ENCODE measurements at places on chromosomes 5 and 9.

GRCh38 chr5:59648038-59648831 is 245.3 kb downstream of the PDE4D start:
- no peaks in the 10 kb centered on the region for H3K36me3 ChIP-seq
- no peak for DNase-seq

GRCh38 chr9:122453677-122454135 is 24.0 kb downstream of the OR1J1 start:
- peaks cover 3% of the 10 kb centered on the region for H3K4me1 ChIP-seq
- no peak overlapping the region for H3K27ac ChIP-seq
- no peaks in the 10 kb centered on the region for H3K36me3 ChIP-seq
- DNase-seq, result no peak

- H3K4me3 ChIP-seq, result no peak overlapping the region
- DNase-seq, result peak; percentile 45
- no peaks in the 10 kb centered on the region for H3K36me3 ChIP-seq
- H3K4me1 ChIP-seq, result peaks cover 8% of the 10 kb centered on the region
Measured at GRCh38 chr5:96083361-96083881, 121.8 kb upstream of the ELL2 start.

DNA sequence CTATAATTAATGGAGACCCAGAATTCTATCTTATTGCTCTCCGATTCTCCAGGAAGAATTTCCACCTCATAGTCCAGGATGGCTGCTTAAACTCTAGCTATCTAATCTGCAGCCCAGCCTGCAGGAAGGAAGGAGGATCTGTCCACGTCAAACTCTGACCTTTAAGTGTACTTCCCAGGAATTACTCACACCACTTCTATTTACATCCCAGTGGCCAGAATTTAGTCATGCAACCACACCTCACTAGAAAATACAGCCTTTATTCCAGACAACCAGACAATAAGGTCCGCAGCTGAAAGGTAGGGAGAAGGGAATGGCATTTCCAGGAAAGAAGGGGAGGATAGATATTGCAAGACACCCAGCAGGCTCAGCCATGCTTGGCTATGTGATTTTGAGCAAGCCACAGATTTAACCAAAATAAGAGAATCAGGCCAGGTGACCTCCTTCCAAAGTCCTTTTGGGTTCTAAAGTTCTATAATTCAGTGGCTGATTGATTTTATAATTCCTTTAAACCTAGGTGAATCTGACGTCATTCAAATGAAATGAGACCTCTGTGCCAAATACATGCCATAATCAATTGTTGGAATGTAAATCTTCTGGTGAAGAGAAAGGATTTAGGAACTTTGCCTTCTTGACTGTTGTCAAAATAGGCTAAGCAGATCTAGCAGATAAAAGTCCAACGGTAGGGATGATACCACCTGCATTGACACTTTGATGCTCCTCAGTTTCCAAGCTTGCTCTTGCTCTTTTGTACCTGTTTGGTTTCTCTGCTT is 3.7 kb upstream of the DENND1A start:
- no peak overlapping the region for H3K27ac ChIP-seq
- H3K4me3 ChIP-seq, result no peak overlapping the region
- H3K36me3 ChIP-seq, result no peaks in the 10 kb centered on the region
- H3K4me1 ChIP-seq, result peaks cover 11% of the 10 kb centered on the region

DNA sequence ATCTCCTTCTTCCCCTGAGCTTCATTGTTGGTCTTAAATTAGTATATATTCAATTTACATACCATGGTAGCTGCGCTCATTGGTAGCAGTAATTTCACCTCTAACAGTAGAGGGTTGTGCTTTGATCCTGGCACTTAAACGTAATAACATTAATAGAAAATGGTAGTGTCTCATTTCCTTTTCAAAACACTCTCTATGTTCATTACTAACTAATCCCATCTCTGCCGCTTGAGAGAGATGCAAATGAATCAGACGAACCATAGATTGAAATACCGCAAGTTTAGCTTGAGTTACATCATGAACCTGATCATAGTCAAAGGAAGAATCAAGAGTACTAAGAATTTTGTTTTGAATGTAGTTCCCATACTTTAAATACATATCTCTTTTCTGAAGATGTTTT is 2.2 kb downstream of the THBS4 start:
- no peak for DNase-seq
- H3K27ac ChIP-seq, result peak overlapping the region; percentile 33
- peaks cover 36% of the 10 kb centered on the region for H3K27me3 ChIP-seq

- no peak overlapping the region for H3K27ac ChIP-seq
- no peaks in the 10 kb centered on the region for H3K27me3 ChIP-seq
- H3K36me3 ChIP-seq, result no peaks in the 10 kb centered on the region
- no peak overlapping the region for H3K4me3 ChIP-seq
- no peaks in the 10 kb centered on the region for H3K4me1 ChIP-seq
Measured at GRCh38 chr5:101338226-101338625, 435.1 kb upstream of the ST8SIA4 start.

DNA sequence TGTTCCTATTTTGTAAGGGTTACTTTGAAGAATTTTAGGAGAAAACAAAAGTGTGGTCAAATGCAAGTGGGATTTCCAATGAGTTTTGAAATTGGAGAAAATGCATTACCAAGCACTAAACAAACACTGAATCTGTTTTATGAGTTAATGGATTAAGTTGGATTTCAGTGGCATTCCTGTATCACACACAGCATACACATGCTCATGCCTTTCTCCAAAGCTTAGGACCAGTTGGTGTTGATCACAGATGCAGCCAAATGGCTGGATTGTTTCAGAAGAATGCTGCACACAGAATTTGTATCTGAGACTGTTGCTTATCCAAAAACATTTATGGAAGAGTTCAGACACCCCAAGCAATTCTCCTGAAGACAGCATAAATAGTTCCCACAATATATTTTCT is 611.1 kb downstream of the ACTL7B start:
- no peak overlapping the region for H3K27ac ChIP-seq
- H3K4me1 ChIP-seq, result no peaks in the 10 kb centered on the region
- H3K4me3 ChIP-seq, result no peak overlapping the region
- no peaks in the 10 kb centered on the region for H3K27me3 ChIP-seq

DNA sequence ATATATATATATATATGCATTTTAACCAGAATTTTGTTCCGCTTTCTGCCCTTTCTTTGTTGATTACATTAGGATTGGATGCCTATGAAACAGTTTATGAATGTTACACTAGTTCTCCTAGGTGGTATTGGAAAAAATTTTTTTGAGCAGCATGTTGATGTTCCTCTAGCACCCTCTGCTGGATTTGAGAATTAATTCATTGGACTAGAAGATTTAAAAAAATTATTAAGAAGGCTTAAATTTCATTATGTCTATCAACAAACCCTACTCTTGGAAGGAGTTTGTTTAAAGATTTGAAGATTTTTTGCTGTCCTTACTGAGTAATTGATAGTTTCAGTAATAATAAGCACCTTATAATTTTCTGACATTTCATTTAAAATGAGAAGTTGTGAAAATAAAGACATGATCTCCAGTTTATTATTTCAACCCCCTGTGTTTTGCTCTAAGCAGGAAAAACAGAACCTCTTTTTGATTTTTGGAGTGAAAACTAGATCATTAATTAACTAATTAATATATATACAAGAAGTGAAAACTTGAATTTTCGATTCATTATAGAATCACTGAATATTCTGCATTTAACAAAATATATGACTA is 89.6 kb downstream of the CCDC171 start:
- no peaks in the 10 kb centered on the region for H3K36me3 ChIP-seq
- no peak overlapping the region for H3K4me3 ChIP-seq
- H3K27me3 ChIP-seq, result peaks cover under 1% of the 10 kb centered on the region
- H3K27ac ChIP-seq, result no peak overlapping the region
- no peak for DNase-seq

DNA sequence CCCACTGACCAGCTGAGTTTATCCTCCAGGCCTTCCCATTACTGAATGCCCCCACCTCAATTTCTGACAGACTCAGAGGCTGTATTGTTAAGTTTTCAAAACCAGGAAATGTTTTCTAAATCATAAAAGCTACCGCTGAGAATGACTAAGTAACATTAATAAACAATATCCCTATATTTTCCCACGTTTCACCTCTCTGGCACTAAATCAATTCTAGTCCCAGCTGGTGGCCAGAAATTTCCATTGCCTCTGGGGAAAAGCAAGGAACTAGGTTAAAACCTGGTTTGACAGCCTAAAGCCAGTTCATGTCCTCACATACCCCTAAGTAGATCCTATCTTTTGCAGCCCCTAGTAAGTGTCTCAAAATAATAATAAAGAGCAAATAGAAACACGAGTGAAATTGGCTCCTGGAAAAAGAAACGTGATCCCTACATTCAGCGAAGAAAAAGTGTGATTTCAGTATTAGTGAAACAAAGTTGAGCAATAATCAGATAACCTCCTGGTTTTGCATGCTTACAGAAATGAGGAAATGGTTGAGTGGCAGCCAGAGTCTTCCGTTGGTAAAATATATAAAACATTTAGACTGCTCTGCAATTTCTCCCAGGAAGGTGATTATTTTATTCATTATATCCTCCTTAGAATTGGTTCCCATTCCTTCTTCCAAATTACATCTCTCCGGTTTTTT is 110.9 kb downstream of the ESM1 start:
- no peaks in the 10 kb centered on the region for H3K36me3 ChIP-seq
- no peak overlapping the region for H3K4me3 ChIP-seq
- peaks cover 74% of the 10 kb centered on the region for H3K27me3 ChIP-seq
- no peak overlapping the region for H3K27ac ChIP-seq

DNA sequence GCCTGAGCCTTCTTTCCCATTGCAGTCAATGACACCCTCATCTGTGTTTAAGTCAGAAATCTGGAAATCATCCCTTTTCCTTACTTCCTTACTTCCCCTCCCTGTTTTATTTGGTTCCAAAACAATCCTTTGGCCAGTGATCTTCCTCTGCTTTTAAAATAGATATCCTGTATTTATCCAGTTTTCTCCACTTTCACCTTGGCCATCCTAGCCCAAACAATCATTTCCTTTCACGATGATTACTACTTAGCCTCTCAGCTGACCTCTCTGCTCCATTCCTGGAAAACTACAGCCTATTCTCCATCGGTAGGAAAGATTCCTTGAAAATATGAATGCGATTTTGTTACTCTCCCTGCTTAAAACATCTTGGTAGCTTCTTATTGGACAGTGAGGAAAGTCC is 565.4 kb downstream of the TLR4 start:
- no peaks in the 10 kb centered on the region for H3K36me3 ChIP-seq
- no peak for DNase-seq
- no peak overlapping the region for H3K27ac ChIP-seq
- H3K4me3 ChIP-seq, result no peak overlapping the region
- H3K27me3 ChIP-seq, result no peaks in the 10 kb centered on the region

DNA sequence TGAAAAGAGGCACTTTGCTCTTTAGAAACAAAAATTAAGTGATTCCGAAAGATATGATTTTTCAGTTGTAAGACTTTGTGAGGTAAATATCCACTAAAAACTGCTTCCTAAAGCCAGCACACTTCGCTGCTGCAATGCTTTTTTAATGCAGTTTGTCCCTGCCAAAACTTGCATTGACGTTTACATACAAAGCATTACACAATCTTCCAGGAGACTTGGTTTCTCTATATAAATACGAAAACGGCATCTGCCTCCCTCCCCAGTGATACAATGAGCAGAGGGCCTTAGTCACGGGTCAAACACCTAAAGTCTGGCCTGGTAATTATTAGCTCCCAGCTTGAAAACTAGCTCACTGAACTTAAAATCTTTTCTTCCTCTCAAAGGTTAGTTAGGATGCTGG is 170.7 kb downstream of the TSSK1B start:
- no peak for DNase-seq
- H3K36me3 ChIP-seq, result no peaks in the 10 kb centered on the region

DNA sequence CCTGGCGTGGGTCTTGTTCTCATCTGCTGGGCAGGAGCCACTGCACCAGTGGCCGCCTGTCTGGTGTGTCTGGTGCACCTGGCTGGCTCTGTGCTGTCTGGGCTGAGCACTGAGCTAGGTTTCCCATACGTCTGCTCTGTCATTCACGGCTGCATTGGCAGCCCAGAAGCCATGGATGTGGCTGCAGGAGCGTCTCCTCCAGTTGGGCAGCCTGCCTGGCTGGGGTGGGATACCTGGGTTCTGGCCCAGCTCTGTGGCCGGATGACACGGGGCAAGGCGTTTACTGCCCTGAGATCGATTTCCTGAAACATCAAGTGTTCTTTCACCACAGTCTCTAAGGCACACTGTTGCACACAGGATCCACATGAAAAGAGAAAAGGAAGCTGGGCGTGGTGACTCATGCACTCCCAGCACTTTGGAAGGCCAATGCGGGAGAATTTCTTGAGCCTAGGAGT is 25.5 kb upstream of the SLC25A51 start:
- no peak overlapping the region for H3K4me3 ChIP-seq
- H3K4me1 ChIP-seq, result peaks cover 2% of the 10 kb centered on the region
- H3K27me3 ChIP-seq, result no peaks in the 10 kb centered on the region

- no peaks in the 10 kb centered on the region for H3K36me3 ChIP-seq
- no peaks in the 10 kb centered on the region for H3K27me3 ChIP-seq
- no peak overlapping the region for H3K27ac ChIP-seq
- DNase-seq, result no peak
- no peak overlapping the region for H3K4me3 ChIP-seq
Measured at GRCh38 chr9:81532251-81532650, 157.1 kb downstream of the TLE1 start.

DNA sequence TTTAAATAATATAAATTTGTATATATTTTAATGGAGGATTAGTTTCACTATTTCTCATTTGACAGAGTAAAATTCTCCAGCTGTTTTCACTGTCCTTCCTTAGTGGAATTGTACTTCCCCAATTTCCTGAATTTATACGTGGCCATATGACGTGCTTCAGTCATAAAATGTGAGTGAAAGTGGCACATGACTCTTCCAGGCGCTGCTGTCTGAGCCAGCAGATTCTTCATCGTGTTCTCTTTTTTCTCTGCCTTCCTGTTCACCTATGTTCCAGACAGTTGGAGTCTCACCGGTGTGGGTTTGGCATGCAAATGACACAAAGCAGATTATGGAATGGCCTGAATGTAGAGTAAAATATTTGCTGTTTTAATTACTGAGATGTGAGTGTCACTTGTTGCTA is 684.1 kb downstream of the SEMA5A start:
- no peaks in the 10 kb centered on the region for H3K36me3 ChIP-seq
- H3K27me3 ChIP-seq, result no peaks in the 10 kb centered on the region
- H3K4me3 ChIP-seq, result no peak overlapping the region

GRCh38 chr5:43190755-43191603 is 1.0 kb upstream of the NIM1K start:
- DNase-seq, result no peak
- peak overlapping the region; percentile 4 for H3K27ac ChIP-seq
- peak overlapping the region; percentile 88 for H3K4me3 ChIP-seq
- H3K36me3 ChIP-seq, result peaks cover 1% of the 10 kb centered on the region
- peaks cover 18% of the 10 kb centered on the region for H3K27me3 ChIP-seq

DNA sequence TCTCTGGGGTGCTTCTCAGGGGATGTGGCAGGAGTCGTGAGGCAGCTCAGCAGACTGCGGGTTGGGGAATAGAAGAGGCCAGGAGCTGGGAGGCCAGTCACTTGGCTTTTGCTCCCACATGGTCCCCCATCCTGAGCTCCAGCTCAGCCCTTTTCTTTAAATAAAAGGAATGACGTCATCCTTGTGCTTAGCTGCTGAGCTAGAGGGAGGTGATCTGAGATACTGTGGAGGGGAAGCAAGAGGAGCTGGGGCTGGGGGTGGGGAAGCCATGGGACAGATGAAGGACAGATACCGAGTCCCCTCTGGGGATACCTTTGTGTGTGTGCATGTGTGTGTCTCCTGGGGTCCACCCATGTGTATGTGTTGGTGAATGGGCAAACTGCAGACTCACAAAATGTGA is 89.0 kb upstream of the ARAP3 start:
- H3K4me3 ChIP-seq, result no peak overlapping the region
- H3K27ac ChIP-seq, result no peak overlapping the region
- no peaks in the 10 kb centered on the region for H3K27me3 ChIP-seq
- H3K4me1 ChIP-seq, result no peaks in the 10 kb centered on the region
